ENCODE measurements at places on chromosomes 5 and 9.

GRCh38 chr5:61701877-61702602 lies 370.0 kb downstream of the ZSWIM6 start:
- DNase-seq = no peak

GRCh38 chr5:134554319-134555222 lies 29.1 kb downstream of the JADE2 start:
- DNase-seq = peak; percentile 70

DNA sequence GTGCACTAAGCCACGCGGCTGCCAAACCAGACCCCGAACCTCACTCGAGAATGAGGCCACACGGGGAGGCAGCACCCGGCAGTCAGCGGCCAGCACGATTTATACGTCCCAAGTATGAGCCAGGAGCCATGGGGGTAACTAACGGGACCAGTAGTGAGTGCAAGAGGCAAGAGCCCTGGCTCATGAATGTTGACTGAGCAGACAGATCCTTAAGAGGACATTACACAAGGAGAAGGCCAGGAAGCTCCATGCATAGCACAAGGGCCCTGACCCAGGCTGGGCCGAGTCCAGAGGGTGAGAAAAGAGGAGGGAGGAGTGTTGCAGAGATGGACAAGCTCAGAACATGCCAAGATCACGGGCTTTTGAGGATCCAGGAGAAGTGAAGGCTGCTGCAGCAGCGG lies 58.6 kb upstream of the PHYKPL start:
- no peak for DNase-seq

GRCh38 chr9:101510459-101510858 lies 23.2 kb upstream of the RNF20 start:
- DNase-seq = no peak

DNA sequence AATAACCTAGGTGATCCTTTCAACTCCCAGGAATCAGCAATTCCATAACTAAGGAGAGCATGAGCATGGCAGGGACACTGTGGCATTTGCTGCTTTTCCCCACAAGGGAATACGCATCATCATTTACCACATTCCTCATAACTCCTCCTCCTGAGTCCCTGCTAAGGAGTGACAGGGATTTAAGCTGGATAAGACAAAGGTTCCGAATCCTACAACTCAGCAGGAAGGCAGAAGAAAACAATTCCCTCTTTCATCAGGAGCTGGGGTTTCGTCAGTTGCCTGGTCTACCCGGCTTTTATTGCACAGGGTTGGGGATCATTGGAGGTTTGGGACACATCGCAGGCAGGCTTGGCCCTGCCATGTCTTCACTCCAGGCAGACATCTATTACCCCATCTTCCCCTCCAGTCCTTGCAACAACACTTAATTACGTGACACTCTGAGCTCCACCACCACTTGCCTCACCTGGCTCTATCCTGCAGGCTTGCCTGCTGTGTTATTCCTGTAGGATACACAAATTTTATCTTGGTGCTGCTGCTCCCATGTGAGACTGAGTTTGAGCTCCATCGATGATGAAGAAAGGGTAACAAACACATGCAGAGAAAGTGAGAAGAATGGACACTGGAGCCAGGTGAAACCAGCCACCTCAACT lies 563.0 kb upstream of the KLF4 start:
- DNase-seq = no peak

- no peak for DNase-seq
Measured at GRCh38 chr5:175693741-175694140, 35.9 kb downstream of the HRH2 start.

GRCh38 chr5:87722286-87722685 lies 309.6 kb upstream of the CCNH start:
- no peak for DNase-seq

DNA sequence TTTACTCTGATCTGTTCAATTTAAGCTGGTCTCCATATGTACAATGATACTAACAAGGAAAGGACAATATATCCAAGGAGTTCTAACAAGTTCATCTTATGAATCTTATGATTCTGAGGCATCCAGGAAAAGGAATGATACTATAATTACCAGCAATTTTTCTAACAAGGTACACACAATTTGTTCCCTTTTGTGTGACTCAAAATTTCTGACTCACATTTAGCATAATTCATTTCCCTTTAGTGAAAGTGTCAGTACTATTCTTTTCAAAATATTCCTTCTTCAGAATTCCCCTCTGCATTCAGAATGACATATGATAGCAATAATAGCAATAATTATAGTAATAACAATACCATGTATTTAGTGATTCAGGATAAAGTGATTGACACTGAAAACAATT lies 594.8 kb downstream of the DMRTA1 start:
- DNase-seq = no peak

DNA sequence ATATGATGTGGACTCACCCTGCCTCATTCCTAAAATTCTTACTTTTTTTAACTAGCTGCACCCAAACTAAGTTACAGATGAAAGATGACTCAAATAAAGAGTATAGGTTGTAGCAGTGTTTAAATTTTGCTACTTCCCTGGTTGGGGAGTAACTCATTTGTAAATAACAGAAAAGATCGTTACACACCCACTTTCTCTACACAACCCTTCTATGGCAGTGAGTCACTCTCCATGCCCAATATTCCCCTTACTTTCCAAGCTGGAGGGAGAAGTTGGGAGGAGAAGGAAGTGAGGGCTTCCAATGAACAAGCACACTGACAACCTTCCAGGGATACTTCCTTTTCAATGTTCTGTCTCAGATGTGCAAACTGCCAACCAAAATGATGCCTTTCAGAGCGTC lies 1.9 kb downstream of the RASEF start:
- DNase-seq = no peak

DNA sequence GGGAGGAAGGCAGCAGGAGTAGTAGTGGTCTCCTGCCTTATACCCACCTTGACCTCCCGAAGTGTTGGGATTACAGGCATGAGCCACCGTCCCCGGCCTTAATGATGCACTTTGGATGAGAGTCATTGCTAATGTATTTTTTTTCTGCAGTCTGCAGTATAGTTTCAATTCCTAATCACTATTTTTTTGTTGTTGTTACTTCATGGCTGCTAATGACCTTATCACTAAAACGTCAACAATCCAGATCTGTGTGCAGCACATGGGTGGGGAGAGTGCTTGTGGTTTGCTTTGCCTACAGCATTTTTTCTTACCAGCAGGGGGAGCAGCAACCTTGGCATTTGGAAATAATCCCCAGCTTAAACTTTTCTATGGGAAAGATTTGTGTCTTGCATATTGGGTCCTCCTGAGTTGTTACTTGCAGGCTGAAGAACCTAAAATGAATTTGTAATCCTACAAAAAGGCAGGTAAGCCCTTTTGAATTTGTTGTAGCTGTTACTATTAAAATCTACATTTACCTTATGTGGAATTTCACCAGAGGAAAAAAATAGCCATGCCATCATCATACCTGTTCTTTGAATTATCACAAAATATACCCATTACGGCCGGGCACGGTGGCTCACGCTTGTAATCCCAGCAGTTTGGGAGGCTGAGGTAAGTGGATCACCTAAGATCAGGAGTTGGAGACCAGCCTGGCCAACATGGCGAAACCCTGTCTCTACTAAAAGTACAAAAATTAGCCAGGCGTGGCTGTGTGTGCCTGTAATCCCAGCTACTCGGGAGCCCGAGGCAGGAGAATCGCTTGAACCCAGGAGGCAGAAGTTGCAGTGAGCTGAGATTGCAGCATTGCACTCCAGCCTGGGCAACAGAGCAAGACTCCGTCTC lies 6.3 kb upstream of the MED7 start:
- peak; percentile 89 for DNase-seq

DNA sequence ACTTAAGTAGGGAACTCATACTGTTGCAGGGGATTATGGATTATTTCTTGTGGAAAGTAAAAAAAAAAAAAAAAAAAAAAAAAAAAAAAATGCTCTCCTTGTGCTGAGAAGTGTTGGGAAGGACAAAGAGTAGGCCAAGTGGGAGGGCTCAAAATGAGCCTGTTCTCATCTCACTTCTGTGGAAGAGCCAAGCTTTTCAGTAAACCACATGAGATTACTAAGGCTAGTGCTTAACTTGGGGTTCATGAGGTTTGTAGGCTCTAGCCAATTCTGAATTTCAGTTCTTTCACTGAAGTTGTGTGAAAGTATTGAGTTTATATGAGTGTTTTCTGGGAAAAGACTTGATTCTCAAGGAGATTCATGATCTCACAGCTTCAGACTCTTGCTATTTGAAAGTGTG lies 23.0 kb upstream of the CEP78 start:
- DNase-seq = no peak

GRCh38 chr5:14861123-14861765 lies 10.3 kb downstream of the ANKH start:
- no peak for DNase-seq

DNA sequence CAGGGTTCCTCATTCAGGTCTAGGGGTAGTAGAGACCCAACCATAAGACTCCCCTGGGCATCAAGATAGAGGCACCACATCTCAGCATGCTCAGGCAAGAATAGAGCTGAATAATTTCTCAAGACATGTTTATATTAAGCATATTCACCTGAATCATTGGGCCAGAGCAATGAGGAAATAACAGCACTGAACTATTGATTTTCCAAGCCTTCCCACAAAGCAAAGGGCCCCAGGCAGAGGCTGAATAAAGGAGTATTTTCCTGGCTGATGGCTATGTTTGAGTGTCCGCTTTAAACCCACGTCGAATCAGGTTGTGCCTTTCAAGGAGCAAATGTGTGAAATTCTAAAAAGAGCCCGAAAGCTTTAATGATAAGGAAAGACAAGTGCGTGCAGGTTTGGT lies 129.2 kb downstream of the HSD17B3 start:
- DNase-seq = no peak

DNA sequence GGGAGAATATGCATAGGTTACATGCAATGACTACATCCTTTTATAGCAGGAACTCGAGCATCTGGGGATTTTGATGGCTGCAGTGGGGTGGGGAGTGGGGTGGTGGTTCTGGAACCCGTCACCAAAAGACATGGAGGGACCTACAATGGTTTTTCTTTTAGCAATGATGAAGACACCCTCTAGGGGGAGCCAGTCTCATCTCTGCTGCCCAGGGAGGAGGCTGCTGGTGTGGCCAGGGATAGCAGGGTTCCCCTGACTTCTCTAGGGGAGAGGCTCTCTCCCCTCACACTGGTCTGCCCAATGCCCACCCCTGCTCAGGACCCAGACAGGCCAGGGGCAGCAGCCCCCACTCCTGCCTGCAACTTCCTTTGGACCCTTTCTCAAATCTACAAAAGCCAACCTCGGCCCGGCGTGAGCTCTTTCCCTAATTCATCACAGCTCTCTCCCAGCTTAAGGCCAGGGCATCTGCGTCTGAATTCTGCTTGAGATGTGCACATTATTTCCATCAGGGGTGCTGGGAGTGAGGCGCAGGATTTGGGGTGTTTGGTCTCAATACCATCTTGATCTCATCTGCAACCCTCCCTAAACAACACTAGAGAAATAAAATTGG lies 73.6 kb upstream of the RETREG1 start:
- DNase-seq = no peak

GRCh38 chr9:121809356-121810050 lies 158.1 kb downstream of the DAB2IP start:
- DNase-seq = no peak

GRCh38 chr5:98365126-98365525 lies 408.3 kb upstream of the RGMB start:
- no peak for DNase-seq

- no peak for DNase-seq
Measured at GRCh38 chr5:2801577-2802525, 50.4 kb upstream of the IRX2 start.

- no peak for DNase-seq
Measured at GRCh38 chr9:77750981-77751340, 102.8 kb upstream of the GNA14 start.

DNA sequence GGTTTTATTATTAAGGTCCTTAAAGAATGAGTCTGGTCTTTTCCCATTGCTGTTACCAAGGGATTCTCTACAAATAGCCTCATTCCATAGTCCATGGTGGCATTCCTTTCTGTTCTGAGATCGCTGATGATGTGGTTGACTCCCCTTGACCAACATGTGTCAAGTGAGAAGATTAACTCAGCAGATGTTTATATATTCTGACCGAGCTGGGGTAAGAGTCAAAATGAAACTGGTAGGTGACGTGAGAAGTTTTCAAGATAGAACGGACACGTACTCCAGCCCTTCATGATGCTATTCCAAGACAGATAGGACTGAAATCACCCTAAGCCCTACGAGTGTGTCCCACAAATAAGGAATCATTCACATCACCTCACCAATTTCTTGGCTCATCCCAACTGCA lies 155.5 kb upstream of the WWC1 start:
- no peak for DNase-seq

DNA sequence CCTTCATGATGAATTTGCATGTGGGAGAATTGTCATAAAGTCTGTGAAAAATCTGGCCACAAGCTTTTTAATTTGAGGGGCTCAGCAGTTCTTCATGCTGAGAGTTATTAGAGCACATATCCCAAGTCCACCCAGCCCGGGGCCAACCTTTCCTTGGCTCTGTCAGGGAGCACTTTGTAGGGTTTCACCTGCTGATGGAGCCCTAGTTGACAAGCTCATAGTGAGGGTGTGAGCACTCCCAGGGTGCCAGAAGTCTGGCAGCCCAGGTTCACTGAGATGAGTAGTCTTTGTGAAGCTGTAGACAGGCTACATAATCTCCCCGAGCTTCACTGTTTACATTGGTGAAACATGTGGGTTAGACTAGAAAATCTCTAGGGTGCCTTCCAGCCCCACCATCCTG lies 97.2 kb upstream of the NREP start:
- DNase-seq = no peak

- no peak for DNase-seq
Measured at GRCh38 chr9:3125602-3126405, 281.9 kb upstream of the PUM3 start.

- no peak for DNase-seq
Measured at GRCh38 chr9:129746092-129746777, 6.6 kb downstream of the PTGES start.

- no peak for DNase-seq
Measured at GRCh38 chr5:15821506-15821905, 321.5 kb downstream of the FBXL7 start.

- no peak for DNase-seq
Measured at GRCh38 chr9:130694205-130694604, 625 bp downstream of the EXOSC2 start.

Measured in CD4-positive, alpha-beta T cell treated with Interleukin-21 for 1 hour (primary cell).